Stimulated activated CD4-positive, alpha-beta T cell treated with anti-CD3 and anti-CD28 coated beads, Interleukin-2, amount 100 ng/mL, for 48 hours (primary cell): ENCODE measurements at places on chromosomes 12 and 14.

GRCh38 chr12:27334042-27334720 is 1.5 kb downstream of the BMAL2 start:
- DNase-seq, result no peak

DNA sequence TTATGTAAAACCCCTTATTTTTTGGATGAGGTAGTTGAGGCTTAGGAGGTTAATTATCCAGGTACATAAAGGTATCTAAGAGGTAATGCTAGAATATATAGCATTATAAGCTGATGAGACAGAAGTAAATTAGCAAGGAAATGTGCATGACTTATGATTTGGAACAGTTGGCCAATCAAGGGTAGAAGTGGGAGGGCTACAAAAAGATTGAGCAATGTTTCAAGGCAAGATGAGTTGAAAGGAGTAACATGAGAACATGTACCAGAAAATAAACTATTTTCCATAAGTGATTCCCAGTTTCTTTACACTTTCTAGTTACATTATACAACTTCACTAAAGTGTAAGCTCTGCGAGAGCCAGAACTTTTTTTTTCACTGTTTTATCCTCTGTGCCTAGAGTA is 290.9 kb downstream of the LRIG3 start:
- DNase-seq, result no peak

DNA sequence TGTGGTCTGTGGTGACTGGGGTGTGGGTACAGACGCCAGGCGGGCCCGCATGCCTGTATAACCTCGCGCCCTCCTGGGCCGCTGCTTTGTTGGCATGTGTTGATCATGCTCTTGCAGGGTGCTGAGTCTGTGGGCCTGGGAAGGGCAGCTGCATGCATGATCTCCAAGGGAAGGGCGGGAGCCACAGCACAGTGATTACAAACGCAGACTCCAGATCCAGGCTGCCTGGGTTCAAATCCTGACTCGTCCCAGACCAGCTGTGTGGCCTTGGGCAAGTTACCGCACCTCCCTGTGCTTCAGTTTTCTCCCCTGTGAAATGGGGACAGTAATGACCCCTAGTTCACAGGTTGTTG is 24.0 kb downstream of the ADGRD1 start:
- DNase-seq, result no peak

DNA sequence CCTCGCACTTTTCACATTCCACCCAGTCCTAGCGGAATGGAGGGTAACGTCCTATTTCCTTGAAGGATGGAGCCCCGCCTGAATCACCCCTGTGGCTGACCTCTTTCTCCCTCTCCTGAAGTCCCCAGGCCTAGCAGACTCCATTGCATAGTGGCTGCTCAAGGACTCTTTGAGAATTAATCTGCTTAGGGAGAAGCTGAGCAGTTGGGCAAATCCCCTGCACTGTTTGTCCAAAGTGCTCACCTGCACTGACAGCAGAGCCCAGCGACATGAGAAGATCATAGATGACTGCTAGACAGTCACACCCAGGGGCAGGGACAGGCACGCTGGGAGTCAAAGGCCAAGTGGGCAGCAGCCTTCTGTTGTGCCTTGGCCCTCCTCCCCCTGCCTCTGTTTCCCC is 37.7 kb upstream of the DICER1 start:
- no peak for DNase-seq

GRCh38 chr12:54649825-54650224 is 1.7 kb upstream of the DCD start:
- DNase-seq, result no peak

- peak; percentile 25 for DNase-seq
These were observed 527.2 kb downstream of the FLRT2 start for GRCh38 chr14:86057018-86057667.

DNA sequence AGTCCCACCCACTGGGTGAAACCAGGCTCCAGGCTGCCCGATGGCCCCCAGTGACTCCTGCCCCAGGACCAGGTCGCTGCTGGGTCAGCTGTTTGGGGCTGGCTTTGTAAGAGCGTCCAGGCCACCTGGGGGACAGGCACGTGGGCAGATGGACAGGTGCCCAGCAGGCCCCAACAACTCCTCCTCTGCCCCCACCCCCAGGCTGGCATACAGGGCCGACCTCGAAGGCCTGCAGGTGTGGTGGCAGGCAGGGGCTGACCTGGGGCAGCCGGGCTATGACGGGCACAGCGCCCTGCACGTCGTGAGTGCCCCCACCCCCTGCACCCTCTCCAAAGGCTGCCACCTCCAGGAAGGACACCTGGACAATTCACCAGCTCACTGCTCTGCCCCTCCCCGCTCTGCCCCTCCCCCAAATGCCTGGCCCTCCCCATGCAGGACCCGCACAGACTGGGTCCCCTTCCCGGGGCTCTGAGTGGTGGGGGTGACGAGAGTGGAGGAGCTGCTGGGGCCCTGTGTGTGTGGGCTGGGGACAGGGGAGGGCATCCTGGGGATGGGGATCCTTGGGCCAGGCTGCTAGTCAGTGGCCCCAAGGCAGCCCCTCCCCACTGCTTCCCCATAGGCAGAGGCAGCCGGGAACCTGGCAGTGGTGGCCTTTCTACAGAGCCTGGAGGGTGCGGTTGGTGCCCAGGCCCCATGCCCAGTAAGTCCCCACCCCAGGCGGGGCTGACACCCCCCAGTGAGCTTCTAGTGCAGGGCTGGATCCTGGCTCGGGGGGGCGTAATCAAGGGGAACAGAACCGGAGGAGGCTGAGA is 26.0 kb downstream of the ASPG start:
- no peak for DNase-seq

- DNase-seq, result no peak
These were observed 84.4 kb downstream of the TMEM132D start for GRCh38 chr12:129819391-129819790.

DNA sequence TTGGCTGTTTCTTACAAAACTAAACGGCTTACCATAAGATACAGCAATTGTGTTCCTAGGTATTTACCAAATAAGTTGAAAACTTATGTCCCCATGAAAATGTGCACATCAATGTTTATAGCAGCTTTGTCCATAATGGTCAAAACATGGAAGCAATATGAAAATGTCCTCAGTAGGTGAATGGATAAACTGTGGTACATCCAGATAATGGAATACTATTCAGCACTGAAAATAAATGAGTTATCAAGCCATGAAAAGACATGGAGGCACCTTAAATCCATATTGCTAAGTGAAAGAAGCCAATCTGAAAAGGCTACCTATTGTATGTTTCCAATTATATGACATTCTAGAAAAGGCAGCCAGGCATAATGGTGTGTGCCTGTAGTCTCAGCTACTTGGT is 40.7 kb downstream of the CFL2 start:
- no peak for DNase-seq

GRCh38 chr14:35140718-35141581 is 18.6 kb downstream of the PRORP start:
- no peak for DNase-seq

- DNase-seq, result no peak
These were observed 34.6 kb downstream of the PAPOLA start for GRCh38 chr14:96536807-96537206.

DNA sequence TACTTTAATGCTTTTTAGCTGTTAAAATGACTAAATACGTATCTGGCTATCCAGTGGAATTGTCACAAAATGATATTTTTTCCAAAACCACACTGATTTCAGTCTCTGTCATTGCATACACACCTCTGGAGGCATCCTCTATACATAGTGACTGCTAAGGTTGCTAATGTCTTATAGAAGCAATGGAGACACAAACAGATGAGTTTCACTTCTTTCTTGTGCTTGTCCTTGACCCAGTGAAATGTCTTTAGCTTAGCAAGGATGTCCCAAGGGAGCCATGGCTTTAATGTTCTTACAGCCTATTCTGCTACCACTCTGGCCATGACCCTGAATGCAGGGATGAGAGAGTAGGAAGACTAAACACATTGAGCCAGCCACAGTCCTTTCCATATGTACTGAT is 90.3 kb downstream of the TPH2 start:
- no peak for DNase-seq

- no peak for DNase-seq
These were observed 1.4 kb downstream of the EEA1 start for GRCh38 chr12:92927436-92928281.

DNA sequence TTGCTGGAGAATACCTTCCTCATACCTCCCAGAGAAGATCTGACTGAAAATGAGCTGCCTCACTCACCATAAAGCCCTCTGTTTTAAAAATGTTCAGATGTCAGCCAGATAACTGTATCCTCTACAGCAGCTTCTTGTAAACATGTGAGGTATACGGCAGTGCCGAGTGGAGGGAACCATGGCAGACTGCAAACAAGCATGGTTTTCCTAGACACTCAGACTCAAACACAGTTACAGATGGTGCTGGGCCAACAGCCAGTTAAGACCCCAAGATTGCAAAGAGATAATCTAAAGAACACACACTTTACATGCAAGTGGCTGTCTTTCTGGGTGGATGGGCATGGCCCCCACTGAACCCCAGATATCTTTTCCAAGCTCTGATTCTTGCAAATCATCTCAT is 16.6 kb upstream of the CCDC177 start:
- DNase-seq, result no peak

DNA sequence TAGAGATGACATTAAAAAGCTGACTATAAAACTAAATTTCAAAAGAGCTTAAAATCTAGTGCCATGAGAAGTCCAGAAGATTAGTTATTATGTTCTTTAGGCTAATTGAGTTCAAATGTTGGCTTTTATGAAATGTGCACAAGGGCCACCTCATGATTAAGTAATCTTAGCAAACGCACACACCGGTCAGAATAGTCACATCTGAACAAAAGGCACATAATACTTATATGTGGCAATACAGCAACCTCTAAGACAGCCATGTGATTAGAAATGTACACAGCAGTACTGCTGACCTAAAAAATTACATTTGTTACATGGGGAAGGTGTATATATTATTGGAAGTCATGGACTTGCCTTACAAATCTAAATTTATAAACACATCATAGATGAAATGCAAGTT is 344.7 kb upstream of the GARIN6 start:
- no peak for DNase-seq

DNA sequence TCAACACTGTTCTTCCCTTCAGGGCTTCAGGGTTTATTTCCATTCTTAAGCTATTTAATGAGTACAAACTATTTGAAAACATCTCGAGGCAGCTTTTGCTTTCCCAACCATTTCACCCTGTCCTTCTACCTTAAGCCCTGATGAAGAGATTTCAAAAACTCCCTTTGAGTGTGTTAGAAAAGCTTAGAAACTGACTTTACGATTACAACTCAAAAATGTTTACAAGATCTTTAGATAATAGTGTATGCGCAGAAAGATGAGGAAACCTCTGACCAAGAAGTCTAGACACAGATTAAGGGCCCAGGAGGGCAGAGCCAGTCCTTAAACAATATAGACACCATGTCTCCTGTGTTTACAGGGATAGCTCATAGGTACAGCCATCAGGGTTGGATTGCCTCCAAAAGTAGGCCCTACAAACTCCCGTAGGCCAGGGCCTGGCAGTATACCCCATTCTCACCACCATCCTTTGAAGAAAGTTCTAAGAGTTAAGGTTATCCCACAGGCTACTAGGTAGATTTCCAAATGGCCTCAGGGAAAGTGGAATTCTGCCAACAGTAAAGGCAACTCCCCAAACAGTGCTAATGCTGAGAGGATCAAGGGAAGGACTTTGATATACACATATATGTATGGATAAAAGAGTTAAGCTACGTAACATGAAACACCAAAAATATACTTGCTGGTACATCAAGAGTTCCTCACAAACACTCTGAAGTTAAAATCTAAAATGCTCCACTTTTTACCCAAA is 11.4 kb upstream of the SOS2 start:
- no peak for DNase-seq

- no peak for DNase-seq
These were observed 3.1 kb downstream of the RDH16 start for GRCh38 chr12:56954057-56954957.

GRCh38 chr14:78308079-78308478 is 137.9 kb downstream of the NRXN3 start:
- no peak for DNase-seq

DNA sequence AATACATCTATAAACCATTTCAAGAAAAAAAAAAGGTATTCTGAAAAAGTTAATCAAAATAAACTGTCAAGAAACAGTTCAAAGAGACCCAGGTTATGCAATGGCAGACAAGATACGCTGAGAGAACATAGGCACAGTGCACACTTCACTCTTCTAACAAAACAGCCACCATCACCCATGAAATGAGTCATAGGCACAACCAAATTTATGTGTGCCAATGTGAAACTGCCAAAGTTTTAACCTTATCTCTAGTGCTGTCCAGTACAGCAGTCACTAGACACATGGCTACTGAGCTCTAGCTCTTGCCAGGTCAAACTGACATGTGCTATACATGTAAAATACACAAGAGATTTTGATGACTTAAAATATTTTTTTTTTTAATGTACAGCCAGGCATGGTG is 1.4 kb downstream of the CEP128 start:
- no peak for DNase-seq

DNA sequence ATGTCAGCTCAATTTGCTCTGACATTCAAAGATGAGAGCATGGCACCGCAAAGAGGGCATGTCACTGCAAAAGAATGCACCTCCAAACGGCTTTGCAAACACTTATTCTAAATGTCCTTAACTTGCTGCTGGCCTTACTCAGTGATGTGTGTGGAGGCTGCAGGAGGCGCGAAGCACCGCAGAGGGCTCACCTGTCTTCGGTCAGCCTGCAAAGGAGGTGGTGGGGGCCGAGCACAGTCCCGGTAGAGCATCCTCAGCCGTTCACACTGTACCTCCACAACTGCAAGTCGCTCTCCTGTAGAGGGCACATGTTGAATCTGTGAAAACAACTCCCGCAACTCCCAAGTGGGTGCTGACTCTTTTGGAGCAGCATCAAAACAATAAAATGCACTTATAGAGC is 93.8 kb downstream of the TRAFD1 start:
- no peak for DNase-seq

GRCh38 chr12:92821142-92821541 is 108.0 kb downstream of the EEA1 start:
- no peak for DNase-seq

DNA sequence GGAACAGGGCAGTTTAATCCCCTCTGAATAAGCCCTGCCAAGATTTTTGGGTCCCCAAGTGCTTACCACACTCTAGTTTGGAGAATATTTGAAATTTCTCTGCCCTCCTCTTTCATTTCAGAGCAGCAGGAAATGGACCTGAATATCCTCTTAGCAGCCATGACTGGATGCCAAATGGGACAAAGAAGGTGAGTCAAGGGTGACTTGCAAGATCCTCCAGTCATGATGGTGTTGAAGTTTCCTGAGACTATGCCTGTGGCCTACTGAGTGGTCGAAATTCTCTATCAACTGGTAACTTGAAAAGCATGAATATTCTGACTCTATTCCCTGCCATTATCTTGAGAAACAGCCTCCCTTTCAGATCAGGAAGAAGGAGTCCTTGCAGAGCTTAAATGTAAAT is 1674.7 kb upstream of the SEL1L start:
- no peak for DNase-seq
